Natural killer cell (primary cell): ENCODE measurements at places on chromosomes 2 and 18.
A peak's percentile ranks its signal among the peaks of the same experiment; 100 is the strongest.

GRCh38 chr2:213089438-213089837 lies 62.0 kb downstream of the IKZF2 start:
- DNase-seq = no peak

DNA sequence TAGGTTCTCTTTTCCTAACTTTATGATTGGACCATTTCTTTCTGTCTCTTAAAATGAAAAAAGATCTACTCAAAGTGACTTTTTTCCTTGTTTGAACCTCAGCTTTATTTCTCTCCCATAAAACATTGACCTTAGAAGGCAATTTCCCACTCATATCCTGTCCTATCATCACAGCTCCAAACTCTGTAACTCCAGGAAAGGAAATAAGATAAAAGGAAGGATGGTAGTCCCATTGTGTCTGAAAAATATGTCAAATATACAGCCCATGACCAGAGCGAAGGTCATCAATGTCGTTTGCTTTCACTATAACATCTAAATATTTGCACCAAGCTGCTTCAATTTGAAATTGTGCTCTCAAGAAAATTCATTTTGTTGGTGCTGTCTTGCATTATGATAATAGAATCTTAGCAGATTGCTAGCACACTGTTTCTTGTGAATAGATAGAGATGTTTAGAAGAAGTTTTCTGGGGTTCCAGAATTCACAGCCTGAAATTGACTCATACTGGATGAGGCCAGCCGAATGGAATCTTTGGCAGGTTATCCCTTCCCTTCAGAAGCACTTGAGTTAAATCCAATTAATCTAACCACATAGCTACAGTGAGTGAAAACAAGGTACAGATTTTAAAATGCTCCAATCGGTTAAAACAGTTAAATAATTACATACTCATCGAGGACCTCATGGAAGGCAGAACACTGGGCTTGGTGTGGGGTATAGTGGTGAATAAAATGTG lies 95.1 kb downstream of the CRIM1 start:
- no peak for DNase-seq

DNA sequence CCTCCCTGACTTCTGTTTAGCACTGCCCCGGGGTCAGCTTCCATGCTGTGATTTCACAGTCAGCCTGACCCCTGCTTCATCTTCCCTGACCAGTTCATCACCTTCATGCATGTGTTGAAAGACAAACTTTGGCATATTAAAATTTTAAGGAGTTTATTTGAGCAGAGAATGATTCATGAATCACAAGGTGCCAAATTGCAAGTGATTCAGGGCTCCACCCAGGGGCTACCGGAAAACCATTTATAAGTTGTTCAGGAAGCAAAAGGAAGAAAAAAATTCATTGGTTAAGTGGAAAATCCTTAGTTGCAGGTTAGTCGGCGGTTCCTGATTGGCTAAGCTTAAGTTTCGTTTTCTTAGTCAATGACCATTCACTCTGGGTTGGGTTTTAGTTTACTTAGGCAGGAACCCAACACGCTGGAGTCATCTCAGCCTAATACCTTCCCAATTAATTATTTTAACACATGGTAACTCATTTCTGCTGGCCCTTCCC lies 10.6 kb downstream of the IL1F10 start:
- DNase-seq = no peak

GRCh38 chr2:9030841-9031240 lies 27.4 kb upstream of the MBOAT2 start:
- DNase-seq = no peak

DNA sequence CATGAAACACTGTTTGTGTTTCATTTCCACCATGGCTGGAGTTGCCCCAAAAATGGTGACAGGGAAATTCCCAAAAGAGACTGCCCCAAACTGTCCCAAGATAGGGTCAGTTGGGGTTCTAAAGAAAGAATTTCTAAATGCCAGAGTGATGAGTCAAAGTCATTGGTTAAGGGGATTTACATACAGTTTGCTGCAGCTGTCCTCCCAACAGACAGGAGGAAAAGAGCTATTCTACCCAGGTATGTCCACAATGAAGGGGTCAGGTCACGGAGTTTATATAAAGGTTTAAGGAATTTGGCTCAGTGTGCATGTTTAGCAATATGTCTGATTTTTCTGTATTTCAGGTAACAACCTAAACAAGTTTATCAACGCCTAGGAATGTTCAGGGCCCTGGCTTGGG lies 344.1 kb downstream of the TDRD15 start:
- DNase-seq = no peak

GRCh38 chr2:199404841-199405240 lies 52.9 kb downstream of the SATB2 start:
- no peak for DNase-seq

DNA sequence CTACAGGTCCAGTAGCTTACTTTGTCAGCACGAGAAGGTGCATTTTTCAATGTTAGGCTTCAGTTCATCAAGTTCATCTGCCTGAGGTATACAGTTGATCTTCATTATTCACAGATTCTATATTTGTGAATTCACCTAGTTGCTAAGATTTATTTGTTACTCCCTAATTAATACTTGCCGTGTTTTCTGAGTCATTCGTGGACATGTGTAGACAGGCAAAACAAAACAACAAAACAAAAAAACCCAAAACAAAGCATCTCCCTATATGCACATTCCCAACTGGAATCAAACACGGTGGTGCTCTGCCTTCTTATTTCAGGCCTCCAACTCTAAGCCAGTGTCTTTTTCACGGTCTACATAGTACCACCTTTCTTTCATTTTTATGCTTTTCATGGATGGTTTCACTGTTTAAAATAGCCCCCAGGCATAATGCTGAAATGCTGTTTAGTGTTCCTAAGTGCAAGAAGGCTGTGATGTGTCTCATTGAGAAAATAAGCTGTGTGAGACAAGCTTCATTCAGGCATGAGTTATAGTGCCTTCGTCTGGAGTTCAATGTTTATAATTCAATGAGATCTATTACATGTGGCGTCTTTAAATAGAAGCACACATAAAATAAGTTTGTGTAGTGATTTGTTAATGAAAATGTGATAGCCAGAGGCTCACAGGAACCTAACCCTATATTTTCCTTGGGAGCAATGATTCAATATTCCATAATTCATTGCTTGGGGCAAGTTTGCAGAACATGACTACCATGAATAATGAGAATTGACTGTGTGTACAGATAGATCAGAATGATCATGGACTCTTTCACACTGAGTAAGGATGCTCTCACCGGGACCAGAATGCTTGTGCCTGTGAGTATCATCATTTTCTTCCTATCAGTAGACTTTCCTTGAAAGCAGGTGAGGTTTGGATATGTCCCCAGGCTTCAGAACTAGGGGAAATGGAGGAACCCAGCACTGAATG lies 24.6 kb downstream of the ITGB6 start:
- DNase-seq = no peak

GRCh38 chr2:133581010-133581760 lies 12.9 kb upstream of the NCKAP5 start:
- no peak for DNase-seq

DNA sequence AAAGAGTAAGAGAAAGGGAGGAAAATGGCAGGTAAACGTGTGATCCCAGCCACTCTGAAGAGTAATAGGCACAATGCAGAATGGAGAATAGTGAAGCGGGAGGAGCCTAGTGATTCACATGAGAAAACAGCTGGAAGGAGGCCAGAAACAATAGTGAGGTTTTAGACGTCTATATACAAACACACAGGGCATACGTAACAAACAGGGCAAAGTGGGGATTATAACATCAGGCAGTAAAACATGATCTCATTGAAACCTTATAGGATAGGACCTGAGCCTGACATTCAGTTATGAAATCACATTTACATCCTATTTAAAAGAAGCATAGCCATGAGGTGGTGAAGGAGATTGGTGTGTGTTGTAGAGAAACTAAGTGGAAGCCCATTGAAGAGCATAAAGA lies 33.0 kb upstream of the GATA6 start:
- no peak for DNase-seq

DNA sequence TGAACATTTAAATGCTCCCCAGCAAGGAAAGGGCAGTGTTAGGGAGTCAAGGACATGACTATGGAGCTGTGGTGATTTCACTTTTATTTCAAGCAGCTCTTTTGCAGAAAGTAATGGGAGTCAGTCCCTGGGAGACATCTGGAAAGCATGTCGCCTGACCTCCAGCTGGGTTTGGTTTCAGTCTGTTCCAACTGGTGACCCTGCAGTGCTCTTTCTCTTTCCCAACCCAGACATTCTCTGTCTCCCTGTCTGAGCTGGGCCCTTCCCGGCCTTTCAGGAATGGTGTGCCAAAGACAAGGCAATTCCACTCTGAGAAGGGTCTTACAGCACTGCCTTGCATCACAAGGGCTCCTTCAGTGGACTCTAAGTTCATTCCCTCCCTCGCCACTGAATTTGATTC lies 323.2 kb downstream of the OSR1 start:
- DNase-seq = no peak

GRCh38 chr2:121754851-121755236 lies 607 bp upstream of the TSN start:
- no peak for DNase-seq

- no peak for DNase-seq
Observed at GRCh38 chr18:30358555-30358954, 684.0 kb downstream of the DSC3 start.

DNA sequence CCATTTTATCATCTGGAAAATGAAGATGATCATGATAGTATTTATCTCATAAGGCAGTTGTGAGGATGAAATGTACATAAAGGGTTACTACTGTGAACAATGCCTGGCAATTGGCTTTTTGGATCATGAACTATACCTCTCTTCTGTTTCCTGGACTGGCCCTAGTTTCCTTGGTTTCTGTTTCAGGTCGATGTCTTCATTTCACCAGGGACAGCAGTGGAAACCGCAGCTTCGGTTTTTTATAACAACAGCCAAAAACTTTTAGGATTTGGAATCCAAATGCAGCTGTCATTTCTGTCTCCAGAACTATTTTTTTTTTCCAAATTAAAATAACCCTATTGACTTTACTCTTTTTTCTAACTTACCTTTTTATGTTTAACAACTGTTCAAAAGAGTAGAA lies 425.1 kb downstream of the RND3 start:
- no peak for DNase-seq

- peak; percentile 75 for DNase-seq
Observed at GRCh38 chr2:84946204-84947009, 24.6 kb upstream of the KCMF1 start.

DNA sequence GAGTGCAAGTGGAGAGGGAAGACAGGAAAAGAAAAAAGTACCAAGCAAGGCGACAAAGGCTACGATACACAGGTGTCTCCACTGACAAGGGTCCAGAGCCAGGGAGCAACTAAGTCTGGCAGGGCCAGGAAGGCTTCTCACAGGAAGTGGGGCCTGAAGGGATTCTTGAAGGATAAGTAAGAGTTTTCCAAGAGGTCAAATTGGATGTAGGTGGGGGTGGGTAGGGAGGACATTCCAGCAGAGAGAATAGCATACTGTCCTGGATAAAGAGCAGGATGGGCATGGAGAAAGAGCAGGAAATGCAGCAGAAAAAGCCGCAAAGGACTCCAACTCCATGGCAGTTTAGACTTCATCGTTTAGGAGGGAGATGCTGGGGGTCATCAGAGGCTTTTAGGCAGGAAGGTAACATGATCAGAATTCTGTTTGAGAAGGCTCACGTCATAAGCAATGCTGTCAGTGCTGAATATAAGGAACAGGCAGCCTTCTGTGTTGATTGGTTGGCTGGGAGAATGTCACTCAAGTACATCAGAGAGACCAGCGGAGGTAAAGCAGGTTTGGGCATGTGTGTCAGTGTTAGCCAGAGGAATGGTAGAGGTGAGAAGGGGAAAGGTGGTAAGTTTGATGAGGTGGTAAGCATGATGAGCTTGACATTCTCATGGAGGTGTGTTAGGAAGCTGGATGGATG lies 35.1 kb downstream of the ARHGAP25 start:
- peak; percentile 74 for DNase-seq

DNA sequence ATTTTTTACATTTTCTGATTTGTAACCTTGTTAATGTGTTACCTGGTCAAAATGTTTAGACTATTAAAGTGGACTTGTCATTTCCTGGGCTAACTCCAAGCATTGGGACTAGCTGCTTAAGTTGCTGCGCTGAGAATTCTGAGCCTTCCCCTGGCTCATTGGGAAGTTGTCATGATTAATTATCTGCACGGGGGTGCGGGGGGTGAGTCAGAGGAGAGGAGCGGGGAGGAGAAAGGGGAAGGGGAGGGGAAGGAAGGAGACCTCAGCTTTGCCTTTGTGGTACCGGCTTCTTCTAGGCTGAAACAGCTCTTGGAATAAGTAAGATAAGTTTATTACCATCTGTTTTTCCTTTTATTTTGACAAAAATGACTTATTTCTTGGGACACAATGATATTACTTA lies 52.9 kb upstream of the APCDD1 start:
- DNase-seq = no peak

DNA sequence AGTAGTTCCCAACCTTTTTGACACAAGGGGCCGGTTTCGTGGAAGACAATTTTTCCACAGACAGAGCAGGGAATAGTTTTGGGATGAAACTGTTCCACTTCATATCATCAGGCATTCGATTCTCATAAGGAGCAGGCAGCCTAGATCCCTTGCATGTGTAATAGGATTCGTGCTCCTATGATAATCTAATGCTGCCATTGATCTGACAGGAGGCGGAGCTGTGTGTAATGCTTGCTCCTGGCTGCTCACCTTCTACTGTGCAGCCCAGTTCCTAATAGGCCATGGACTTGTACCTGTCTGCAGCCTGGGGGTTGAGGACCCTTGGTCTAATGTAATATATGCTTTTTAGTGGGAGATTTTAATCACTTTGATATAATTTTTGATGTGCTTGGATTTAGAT lies 188.7 kb upstream of the KLHL14 start:
- no peak for DNase-seq

GRCh38 chr18:10536280-10536679 lies 10.5 kb downstream of the NAPG start:
- DNase-seq = no peak

DNA sequence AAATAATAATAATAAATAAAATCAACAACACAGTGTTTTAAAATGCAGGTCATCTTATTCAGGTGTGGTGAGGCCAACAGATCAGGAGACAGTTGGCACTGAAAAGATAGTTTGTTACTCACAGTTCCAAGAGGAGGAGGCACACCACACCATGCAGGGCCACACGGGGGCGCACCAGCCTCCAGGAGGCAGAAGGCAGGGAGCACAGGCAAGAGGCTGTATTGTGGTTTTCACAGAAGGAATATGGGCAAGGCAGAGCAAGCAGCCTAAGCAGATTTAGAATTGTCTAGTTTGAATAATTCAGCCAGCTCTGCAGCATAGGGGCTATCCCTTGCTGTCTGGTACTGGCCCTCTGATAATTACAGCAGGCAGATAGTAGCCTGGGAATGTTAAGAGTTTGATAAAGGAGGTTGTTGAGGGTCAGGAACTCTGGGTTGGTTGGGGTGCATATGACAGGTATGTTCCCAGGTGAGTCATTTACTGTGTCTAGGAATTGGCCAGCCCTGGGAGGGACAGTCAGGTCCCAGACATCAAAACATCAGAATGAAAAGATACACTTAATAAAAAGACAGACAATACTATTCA lies 31.3 kb downstream of the KIAA2012 start:
- DNase-seq = no peak

GRCh38 chr2:241413929-241414580 lies 58.0 kb downstream of the FARP2 start:
- DNase-seq = no peak

DNA sequence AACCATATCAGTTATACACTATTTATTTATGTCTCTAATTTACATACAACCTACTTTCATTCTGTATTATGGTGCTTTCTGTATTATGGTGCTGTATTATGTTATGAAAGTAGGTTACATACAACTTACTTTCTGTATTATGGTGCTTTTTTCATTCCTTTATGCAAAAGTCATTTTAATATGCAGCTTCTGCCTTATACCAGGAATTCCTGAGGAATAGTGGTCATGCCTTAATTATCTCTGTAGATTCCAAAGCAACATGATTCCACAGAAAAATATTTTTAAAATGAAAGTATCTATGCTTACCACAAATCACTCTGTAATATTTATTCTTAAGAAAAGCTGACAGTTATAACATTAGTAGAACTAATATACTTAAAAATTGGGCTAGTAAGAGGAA lies 922.0 kb upstream of the NRXN1 start:
- DNase-seq = no peak
